Stimulated activated CD4-positive, alpha-beta T cell treated with anti-CD3 and anti-CD28 coated beads, Interleukin-4, amount 100 ng/mL, for 48 hours (primary cell): ENCODE measurements at places on chromosomes 16 and 17.

- DNase-seq = no peak
Observed at GRCh38 chr17:47276868-47277267, 23.2 kb downstream of the ITGB3 start.

- DNase-seq = no peak
Observed at GRCh38 chr17:27378482-27379175, 77.6 kb upstream of the KSR1 start.

DNA sequence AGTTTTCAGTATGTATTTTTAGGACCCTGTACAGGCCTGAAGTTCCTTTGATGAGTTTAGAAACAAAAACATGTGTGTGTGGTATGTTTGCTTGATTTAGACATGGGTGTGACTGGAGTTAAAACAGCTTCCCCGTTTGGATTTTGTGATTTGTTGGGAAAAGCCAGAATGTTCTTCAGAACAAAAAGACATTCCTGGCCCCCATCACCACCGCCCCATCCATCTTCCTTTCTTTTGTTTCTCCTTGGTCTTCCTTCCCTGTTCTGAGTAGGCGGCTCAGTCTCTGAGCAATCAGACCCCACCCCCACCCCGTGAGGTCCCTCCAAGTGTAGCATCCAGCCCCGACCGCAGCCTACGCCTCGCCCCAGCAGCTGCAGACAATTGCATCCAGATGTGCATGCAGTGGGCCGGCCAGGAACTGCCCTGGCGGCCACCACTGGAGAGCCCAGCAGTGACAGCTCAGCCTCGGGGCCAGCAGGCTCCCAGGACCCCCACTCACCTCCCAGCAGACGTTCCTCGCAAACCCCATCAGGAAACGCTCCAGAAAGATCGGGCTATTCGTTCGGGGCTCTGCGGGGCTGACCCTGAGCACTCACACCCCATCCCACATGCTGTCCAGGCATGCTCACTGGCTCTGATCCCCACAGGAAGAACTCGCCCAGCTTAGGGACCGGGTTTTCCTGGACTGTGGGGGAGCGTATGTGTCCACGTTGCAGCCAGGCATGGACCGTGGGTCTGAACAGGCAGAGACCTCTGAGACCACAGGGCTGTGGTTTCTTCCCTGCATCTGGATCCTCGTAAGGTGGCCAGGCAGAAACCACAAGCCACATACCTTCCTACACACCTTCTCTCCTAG lies 99.8 kb upstream of the CDH5 start:
- no peak for DNase-seq

- DNase-seq = peak; percentile 84
Observed at GRCh38 chr17:82751571-82752370, at the start of gene TBCD. TSS of gene TBCD (plus strand) at chr17:82752065. CDS start at chr17:82752194, 129 bp downstream.
